ENCODE measurements at places on chromosomes 11 and 22. TPM values are rescaled to one million over a fixed set of nuclear protein-coding genes. Genes with fewer than 3 reads are reported as not detected.

GRCh38 chr22:31730344-31730711, 19.6 kb downstream of the PRR14L start:
- H3K36me3 ChIP-seq: peaks cover 20% of the 10 kb centered on the region
- H3K4me1 ChIP-seq: peaks cover 23% of the 10 kb centered on the region
- H3K27ac ChIP-seq: no peak overlapping the region
- DNase-seq: no peak

The SLC43A1 gene
- 4.3 TPM for total RNA-seq

The MUC2 gene
- 0.03 TPM for total RNA-seq

- no peaks in the 10 kb centered on the region for H3K36me3 ChIP-seq
- peaks cover 51% of the 10 kb centered on the region for H3K4me1 ChIP-seq
- DNase-seq: no peak
- peak overlapping the region; percentile 44 for H3K4me3 ChIP-seq
- peak overlapping the region; percentile 89 for H3K27ac ChIP-seq
These were observed 25.4 kb upstream of the GRAMD1B start for GRCh38 chr11:123404676-123405075.

DNA sequence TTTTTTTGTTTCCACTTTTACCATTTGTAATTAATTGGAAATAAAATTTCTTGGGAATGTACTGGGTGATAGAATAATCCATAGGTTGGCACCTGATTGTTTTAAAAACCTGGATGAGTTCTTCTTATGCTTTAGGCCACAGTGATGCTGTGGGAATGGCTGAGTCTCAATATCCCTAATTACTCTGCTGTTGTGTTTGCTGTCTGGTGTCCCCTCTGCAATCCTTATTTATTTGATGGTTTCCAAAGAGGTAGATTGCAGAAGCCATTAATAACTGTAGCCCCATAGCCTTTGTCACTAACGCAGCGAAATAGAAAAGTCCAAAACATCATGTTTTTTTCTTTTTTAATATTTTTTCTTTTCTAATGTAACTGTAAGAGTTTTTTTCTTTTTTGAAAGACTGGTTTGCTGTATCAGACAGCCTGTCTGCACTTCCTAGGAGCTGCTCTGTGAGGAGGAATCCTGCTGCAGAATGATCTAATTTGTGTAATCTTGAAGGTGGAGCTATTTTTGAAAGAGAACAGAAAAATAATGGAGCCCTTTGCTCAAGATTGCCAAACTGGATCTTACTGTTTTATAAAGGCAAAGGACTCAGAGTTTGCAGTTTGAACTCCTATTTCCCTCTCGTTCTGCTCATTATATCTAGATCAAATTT, 14.9 kb downstream of the PACS1 start:
- no peaks in the 10 kb centered on the region for H3K27me3 ChIP-seq
- peaks cover under 1% of the 10 kb centered on the region for H3K36me3 ChIP-seq
- H3K4me3 ChIP-seq: no peak overlapping the region
- H3K4me1 ChIP-seq: peaks cover 85% of the 10 kb centered on the region
- no peak for DNase-seq
- no peak overlapping the region for H3K27ac ChIP-seq

GRCh38 chr11:17217401-17217800, 9.6 kb upstream of the PIK3C2A start:
- H3K4me1 ChIP-seq: no peaks in the 10 kb centered on the region
- H3K27me3 ChIP-seq: peaks cover 3% of the 10 kb centered on the region
- H3K27ac ChIP-seq: no peak overlapping the region
- DNase-seq: no peak

The RIN1 gene
- total RNA-seq: 1.0 TPM

The FAM111B gene
- total RNA-seq: 1.1 TPM

- no peaks in the 10 kb centered on the region for H3K36me3 ChIP-seq
- no peaks in the 10 kb centered on the region for H3K27me3 ChIP-seq
- peaks cover 38% of the 10 kb centered on the region for H3K4me1 ChIP-seq
- no peak overlapping the region for H3K4me3 ChIP-seq
- DNase-seq: peak; percentile 8
These were observed 72.7 kb downstream of the KCNQ1 start for GRCh38 chr11:2517386-2518064.

The SLC22A12 gene
- total RNA-seq: not detected

The GRM5 gene
- not detected for total RNA-seq

The OR2AG2 gene
- total RNA-seq: not detected

The EHBP1L1 gene
- 69.5 TPM for total RNA-seq

GRCh38 chr11:65501186-65501471, 2.3 kb downstream of the MALAT1 start:
- peak overlapping the region; percentile 99 for H3K27ac ChIP-seq
- peaks cover 59% of the 10 kb centered on the region for H3K36me3 ChIP-seq
- H3K27me3 ChIP-seq: no peaks in the 10 kb centered on the region
- H3K4me3 ChIP-seq: peak overlapping the region; percentile 89
- DNase-seq: no peak

The ELFN2 gene
- not detected for total RNA-seq

GRCh38 chr11:3202759-3203158, 15.9 kb downstream of the MRGPRG start:
- peak; percentile 11 for DNase-seq
- H3K27me3 ChIP-seq: peaks cover 75% of the 10 kb centered on the region
- peak overlapping the region; percentile 29 for H3K4me3 ChIP-seq
- H3K27ac ChIP-seq: no peak overlapping the region
- no peaks in the 10 kb centered on the region for H3K36me3 ChIP-seq
- peaks cover 28% of the 10 kb centered on the region for H3K4me1 ChIP-seq

GRCh38 chr22:47816121-47816862, 1053.8 kb downstream of the TBC1D22A start:
- no peaks in the 10 kb centered on the region for H3K4me1 ChIP-seq
- H3K36me3 ChIP-seq: no peaks in the 10 kb centered on the region
- peaks cover 47% of the 10 kb centered on the region for H3K27me3 ChIP-seq

GRCh38 chr11:70402685-70403084, 4.4 kb downstream of the CTTN start:
- peaks cover 26% of the 10 kb centered on the region for H3K36me3 ChIP-seq
- no peaks in the 10 kb centered on the region for H3K27me3 ChIP-seq
- DNase-seq: no peak
- H3K27ac ChIP-seq: peak overlapping the region; percentile 70

GRCh38 chr22:26952451-26953011, 295.1 kb downstream of the MIAT start:
- H3K27me3 ChIP-seq: peaks cover 68% of the 10 kb centered on the region
- no peaks in the 10 kb centered on the region for H3K36me3 ChIP-seq
- no peaks in the 10 kb centered on the region for H3K4me1 ChIP-seq
- no peak overlapping the region for H3K4me3 ChIP-seq

DNA sequence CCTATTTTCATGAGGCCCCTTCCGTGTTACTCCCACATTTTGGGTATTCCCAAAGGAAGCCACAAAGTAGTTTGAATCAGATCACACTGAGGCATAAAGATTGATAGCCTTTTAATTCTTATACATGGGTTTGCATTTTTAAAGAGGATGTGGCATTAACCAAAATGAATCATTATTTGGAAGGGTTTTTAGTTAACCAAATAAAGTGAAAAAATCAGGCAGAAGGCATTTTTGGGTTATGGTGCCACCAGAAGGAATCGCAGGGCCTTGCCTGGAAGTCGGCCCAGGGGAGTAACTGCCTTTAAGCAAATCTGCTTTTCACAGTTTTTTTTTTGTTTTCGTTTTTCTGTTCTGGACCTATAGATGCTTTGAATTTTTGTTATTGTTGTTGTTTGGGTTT, 55.4 kb downstream of the HSD17B12 start:
- peaks cover 13% of the 10 kb centered on the region for H3K36me3 ChIP-seq
- H3K27me3 ChIP-seq: no peaks in the 10 kb centered on the region
- peaks cover 58% of the 10 kb centered on the region for H3K4me1 ChIP-seq
- DNase-seq: no peak
- H3K4me3 ChIP-seq: peak overlapping the region; percentile 49

The TNNT3 gene
- total RNA-seq: 30.7 TPM

GRCh38 chr11:33773987-33774735, at the start of gene FBXO3:
Gene FBXO3 (minus strand): TSS chr11:33774520. CDS start chr11:33774497, 23 bp downstream.
- H3K4me3 ChIP-seq: peak within 1 kb of the TSS; percentile 96
- H3K4me1 ChIP-seq: peaks cover 68% of the 10 kb centered on the region

GRCh38 chr11:107573438-107573837, 7.9 kb upstream of the ALKBH8 start:
- H3K27ac ChIP-seq: no peak overlapping the region
- DNase-seq: no peak
- H3K4me1 ChIP-seq: no peaks in the 10 kb centered on the region
- H3K36me3 ChIP-seq: no peaks in the 10 kb centered on the region
- H3K27me3 ChIP-seq: peaks cover 30% of the 10 kb centered on the region

The APOA4 gene
- not detected for total RNA-seq

DNA sequence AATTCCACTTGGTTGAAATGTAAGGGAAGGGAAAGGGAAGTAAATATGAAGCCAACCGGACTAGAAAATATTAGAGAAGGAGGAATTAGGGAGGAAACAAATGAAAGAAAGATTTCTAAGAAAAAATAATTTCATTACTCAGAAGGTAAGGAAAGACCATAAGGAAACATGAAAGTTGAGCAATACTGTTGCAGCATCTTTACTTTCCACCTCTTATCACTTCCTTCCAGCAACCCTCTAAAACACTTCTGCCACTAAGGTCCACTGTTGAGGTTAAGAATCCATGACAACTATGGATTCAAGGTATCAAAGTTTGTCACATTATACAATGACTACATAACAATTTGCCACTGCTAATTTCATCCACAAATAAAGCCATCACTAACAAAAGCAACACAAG, 308.6 kb downstream of the DLG2 start:
- DNase-seq: no peak
- H3K4me1 ChIP-seq: no peaks in the 10 kb centered on the region
- H3K27ac ChIP-seq: no peak overlapping the region
- H3K4me3 ChIP-seq: no peak overlapping the region
- no peaks in the 10 kb centered on the region for H3K36me3 ChIP-seq
- no peaks in the 10 kb centered on the region for H3K27me3 ChIP-seq

The KLHDC7B gene
- not detected for total RNA-seq

GRCh38 chr11:72577271-72577721, 96.9 kb downstream of the PDE2A start:
- no peaks in the 10 kb centered on the region for H3K27me3 ChIP-seq
- no peak overlapping the region for H3K4me3 ChIP-seq
- no peak overlapping the region for H3K27ac ChIP-seq
- H3K36me3 ChIP-seq: peaks cover 48% of the 10 kb centered on the region
- no peaks in the 10 kb centered on the region for H3K4me1 ChIP-seq
- no peak for DNase-seq

GRCh38 chr11:44770401-44770800, 43.6 kb downstream of the TSPAN18 start:
- H3K27ac ChIP-seq: peak overlapping the region; percentile 35
- H3K4me3 ChIP-seq: no peak overlapping the region
- no peaks in the 10 kb centered on the region for H3K36me3 ChIP-seq
- peaks cover 83% of the 10 kb centered on the region for H3K4me1 ChIP-seq

DNA sequence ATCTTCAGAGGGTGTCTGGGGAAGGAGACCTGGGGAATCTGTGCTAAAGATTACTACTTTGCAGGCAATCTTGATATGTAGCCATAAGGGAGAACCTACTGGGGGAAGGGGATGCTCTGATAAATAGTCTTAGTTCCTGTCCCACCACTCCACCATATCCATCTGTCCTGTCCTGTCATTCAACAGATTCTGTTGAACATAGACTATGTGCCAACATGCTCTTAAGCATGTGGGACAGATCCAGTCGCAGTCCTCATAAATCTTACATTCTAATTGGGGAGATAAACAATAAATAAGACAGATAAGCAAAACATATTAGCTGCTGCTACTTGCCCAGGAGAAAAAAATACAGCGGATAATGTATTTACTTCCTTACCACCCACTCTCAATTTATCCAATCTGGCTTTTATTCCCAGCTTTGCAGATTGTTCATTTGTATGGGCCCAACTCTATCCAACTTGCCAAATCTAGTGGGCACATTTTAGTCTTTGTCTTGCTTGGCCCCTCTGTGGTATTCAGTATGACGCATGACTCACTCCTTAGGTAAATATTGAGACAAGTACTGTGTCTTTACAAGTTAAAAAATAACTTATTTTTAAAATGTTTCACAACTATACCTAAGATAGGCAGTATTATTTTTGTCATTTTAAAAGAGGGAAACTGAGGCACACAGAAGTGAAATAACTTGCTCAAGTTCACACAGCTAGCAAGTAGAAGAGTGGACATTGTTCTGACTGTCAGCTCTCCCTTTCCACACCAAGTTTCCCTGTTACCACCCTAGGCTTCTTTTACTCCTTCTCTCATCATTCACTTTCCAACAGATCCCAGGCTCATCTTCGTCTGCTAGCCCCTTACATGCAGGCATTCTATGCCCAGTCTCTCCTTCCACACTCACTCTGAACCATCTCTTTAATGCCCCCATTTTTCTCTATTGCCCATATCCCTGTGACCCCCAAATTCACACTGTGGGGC, 133.6 kb upstream of the SESN3 start:
- no peaks in the 10 kb centered on the region for H3K36me3 ChIP-seq
- H3K4me3 ChIP-seq: no peak overlapping the region
- no peaks in the 10 kb centered on the region for H3K27me3 ChIP-seq
- H3K4me1 ChIP-seq: peaks cover 2% of the 10 kb centered on the region

DNA sequence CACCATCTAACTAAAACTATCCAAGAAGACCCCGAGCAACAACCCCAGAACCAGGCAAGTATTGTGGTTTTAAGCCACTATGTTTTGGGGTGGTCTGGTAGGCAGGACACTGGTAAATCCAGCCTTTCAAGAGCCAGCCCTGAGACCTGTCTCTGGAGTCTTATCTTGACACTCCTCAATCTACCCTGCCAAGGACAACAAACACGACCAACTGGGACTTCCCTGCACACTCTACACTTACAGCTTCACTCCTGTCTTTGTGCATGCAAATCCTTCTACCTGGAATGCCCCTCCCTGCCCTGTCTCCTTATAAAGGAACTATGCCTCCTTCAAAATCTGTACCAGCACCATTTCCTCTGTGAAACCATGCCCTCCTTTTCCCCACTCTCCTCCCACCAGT, 107.3 kb downstream of the RPL27A start:
- H3K36me3 ChIP-seq: no peaks in the 10 kb centered on the region
- no peak for DNase-seq
- H3K4me3 ChIP-seq: no peak overlapping the region
- H3K27me3 ChIP-seq: no peaks in the 10 kb centered on the region
- peaks cover 88% of the 10 kb centered on the region for H3K4me1 ChIP-seq
- H3K27ac ChIP-seq: no peak overlapping the region

The TBX10 gene
- 0.14 TPM for total RNA-seq

DNA sequence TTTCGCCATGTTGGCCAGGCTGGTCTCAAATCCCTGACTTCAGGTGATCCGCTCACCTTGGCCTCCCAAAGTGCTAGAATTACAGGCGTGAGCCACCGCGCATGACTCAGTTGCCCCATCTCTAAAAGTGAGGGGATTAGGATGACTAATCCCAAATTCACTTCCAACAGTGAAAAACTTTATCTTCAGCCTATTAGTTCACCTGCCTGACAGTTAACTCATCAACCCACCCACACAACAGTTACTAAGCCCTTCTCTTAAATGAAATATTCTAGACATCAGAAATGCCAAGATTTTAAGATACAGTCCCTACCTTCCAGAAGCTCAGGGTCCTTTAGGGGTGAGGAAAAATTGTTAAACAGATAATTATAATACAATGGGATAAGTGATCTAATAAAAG, 2.0 kb upstream of the ANKRD42 start:
- H3K27me3 ChIP-seq: no peaks in the 10 kb centered on the region
- DNase-seq: no peak
- no peak overlapping the region for H3K27ac ChIP-seq

Measured in left ventricle myocardium inferior (tissue), 1 donor.